Colonic mucosa (tissue), 4 donors: ENCODE measurements at places on chromosomes 2 and 18.

DNA sequence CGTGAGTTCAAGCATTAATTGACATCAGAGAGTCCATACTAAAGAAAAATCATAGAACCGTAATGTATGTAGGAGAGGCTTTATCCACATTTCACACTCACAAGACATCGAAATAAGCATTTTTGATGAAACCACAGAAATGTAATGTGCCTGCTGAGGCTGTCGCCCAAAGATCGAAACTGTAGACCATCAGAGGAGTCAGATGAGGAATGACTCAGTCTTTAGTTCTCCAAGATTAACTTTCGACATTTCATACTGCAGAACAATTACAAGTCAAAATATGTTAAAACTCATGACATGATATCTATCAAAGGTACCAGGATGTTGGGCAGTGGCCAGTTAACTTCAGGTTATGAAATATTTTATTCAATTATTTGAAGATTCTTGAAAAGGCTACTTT is 79.6 kb downstream of the RAB31 start:
- DNase-seq, result no peak

GRCh38 chr2:97739020-97739892 is 25.9 kb downstream of the ZAP70 start:
- DNase-seq, result no peak

DNA sequence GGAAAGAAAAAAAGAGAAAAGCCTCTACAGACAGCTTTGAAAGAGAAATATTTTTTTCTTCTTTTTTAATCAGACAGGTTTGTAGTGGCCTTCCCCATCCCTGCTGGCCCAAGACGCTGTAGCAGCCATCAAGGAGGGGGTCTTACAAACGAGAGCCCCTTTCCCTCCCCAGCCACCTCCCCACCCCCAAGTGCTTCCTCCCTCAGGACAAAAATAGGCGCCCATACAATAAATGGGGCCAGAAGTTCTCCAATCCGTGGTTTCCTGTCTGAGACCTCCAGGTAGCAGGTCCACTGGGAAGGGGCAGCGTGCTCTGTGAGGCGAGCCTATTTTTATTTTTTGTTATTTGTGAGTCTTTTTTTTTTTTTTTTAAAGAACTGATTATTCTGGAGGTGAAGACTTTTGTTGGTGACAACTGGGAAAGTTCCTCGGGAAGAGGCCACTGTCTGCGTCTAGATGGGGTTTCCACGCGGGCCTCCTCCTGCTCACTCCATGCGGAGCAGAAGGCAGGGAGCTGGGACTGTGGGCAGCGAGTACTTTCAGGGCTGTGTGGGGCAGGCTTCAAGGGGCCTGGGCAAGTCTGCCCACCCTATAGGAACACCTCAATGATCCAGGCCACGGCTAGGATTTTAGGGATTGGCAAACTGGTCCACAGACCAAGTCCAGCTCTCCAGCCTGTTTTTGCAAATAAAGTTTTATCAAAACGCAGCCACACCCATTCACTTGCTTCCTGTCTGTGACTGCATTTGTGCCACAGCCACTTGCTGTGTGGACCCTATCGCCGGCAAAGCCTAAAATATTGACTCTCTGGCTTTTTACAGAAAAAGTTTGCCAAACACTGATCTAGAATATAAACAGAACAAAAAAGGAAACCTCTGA is 139.6 kb downstream of the CTIF start:
- no peak for DNase-seq

GRCh38 chr2:238061315-238062202 is 758 bp downstream of the SCLY start:
- DNase-seq, result peak; percentile 49

DNA sequence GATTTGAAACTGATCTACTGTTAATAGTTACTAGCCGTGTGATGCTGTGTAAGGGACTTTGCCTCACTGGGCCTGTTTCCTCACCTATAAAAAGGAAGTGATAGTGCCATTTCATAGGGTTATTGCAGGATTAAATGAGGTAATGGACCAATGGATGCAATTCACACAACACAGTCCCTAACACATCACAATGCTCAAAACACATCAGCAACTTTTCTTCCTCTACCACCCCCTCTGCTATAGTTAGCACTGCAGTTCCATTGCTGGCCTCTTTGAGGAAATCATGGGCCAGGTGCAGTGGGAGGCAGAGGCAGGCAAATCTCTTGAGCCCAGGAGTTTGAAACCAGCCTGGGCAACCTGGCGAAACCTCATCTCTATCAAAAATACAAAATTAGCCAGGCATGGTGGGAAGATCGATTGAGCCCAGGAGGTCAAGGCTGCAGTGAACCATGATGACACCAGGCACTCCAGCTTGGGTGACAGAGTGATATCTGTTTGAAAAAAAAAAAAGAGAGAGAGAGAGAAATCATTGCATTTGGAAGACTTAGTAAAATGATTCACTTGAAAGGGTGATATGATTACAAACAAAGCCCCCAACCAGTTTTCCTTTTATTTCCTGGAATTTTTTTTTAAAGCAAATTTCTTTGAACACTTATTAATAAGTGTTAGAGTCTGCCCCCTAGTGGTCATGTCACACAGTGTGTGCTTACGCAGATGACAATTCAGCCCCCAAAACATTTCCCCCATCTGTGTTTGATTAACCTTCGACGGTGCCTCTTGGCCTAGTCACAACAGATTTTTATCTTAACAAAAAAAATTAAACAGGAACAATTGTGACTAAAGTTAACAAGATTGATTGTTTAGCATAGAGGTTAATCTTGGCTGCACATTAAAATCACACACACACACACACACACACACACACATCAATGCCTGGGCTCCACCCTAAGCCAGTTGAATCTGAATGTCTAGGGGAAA is 88.6 kb upstream of the BCL11A start:
- peak; percentile 28 for DNase-seq

DNA sequence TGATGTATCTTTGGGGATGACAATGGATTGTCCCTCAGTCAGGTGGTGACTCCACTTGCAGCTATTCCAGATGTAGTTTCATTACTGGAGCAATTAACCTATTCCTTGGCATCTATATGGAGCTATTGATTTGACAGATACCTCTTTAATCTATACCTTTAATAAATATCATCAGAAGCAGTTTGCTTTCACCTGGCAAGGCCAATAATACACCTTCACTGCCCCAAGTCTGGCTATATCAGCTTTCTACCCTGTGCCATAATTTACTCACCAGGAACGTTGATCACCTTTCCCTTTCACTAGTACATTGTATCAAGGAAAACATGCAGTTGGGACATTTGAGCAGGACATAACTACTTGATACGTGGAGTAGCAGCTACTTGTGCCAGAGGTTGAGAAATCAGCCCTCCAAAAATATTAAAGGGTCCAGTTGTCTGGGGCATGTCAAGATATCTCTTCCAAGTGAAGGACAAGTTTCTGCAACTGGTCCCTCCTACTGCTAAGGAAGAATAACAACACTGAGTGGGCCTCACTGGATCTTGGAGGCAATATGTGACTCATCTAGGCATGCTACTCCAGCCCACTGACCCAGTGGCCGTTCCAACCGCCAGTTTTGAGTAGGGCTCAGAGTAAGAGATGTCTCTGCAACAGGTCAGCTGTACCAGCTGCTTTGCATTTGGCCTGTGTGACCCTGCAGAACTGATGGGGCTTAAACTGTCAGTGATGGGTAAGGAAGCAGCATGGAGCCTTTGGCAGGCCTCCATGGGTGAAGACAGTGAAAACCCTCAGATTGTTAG is 67.0 kb downstream of the PSMG2 start:
- DNase-seq, result no peak
